HT-29 (cell line): ENCODE measurements at places on chromosomes 4 and X.

DNA sequence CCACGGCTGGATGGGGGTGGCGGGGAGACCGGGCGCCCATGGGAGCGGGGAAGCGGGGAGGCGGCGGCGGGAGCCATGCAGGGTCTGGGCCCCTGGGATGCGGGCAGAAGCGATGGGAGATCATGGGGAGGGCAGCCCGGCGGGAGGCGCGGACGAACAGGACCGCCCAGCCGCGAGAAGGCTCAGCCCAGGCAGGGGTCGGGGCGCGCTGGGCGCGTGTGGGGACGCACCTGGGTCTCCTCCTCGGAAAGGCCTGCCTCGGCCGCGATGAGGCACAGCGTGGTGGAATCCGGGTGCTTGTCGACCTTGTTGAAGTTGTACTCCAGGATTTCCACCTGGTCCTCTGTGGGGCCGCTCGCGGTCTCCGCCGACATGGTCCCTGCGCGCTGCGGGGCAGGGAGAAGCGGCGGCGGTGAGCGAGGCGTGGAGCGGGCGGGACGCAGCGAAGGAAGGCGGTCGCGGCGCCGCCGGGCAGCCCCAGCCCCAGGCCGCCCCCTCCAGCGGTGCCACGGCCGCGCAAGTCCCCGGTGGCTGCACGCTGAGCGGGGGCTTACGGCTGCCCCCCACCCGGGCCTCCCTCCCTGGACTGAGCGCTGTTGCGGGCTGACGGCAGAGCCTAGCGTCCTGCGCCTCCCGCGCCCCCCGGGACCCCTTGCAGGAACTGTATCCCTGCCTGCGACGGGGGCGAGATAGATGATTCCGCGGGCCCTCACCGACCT, 25.3 kb downstream of the HOPX start:
- DNase-seq = no peak

DNA sequence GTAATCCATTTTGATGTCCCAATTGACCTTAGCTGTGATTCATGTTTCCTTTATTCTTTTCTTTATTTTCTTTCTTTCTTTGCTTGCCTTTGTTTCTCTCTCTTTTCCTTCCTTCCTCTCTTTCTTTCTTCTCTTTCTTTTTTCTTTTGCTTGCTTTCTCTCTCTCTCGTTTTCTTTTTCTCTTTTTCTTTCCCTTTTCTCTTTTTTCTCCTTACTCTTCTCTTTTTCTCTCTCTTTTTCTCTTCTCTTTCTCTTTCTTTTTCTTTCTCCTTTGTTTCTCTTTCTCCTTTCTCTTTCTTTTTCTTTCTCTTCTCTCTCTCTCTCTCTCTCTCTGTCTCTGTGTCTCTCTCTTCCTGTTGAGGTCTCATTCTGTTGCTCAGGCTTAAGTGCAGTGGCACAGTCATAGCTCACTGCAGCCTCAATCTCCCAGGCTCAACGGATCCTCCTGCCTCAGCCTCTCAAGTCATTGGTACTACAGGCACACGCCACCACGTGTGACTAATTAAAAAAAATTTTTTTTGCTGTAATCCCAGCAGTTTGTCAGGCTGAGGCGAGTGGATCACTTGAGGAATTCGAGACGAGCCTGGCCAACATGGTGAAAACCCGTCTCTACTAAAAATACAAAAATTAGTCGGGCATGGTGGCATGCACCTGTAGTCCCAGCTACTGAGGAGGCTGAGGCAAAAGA, 8.0 kb upstream of the DHRSX start:
- no peak for DNase-seq

DNA sequence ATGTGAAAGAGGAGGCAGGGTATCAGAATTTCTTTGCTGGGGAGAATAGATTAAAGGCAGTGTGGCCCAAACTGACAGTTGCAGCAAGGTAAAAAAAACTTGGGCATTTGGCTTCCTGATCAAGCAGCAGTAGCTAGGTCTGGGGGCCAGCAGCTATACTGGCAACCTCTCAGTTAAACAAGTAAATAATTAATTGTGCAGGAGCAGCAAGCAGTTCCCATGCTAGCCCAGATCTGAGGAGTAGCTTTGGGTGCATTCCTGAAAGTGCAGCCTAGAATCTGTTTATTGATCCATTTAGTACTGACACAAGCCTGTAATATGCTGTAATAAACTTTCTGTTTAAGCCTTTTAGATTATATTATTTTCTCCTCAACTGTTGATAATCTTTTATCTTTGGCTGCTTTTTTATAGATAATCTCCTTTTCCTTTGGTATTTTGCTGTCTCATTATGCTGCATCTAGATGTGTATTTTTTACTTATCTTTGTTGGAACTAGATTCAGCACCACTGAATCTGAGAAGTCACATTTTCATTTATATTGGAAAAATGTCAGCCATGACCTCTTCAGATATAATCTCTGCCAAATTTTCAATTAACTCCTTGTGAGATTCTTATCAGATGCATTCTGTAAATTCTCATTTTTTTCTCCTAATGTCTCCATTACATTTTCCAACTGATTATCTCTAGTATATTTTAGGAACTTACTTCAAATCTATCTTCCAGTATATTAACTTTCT, 276.3 kb downstream of the STPG2 start:
- DNase-seq = no peak

DNA sequence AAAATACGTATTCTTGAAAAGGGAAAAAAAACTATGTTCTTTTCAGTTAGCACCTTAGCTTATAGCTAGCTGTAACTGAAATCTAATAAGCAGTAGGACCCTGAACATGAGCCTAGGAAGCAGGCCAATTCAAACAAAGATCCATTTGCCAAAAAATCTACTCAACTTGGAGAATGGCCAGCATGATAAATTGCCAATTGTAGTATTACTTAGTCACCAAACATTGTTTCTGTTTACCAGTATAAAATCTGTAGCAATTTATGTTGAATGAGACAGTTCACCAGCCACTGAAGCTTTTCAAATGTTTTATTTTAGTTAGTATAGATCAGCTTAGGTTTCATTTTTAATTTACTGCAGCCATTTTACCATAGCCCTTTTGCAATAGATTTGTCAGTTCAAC, 323.6 kb upstream of the DIPK2B start:
- no peak for DNase-seq

DNA sequence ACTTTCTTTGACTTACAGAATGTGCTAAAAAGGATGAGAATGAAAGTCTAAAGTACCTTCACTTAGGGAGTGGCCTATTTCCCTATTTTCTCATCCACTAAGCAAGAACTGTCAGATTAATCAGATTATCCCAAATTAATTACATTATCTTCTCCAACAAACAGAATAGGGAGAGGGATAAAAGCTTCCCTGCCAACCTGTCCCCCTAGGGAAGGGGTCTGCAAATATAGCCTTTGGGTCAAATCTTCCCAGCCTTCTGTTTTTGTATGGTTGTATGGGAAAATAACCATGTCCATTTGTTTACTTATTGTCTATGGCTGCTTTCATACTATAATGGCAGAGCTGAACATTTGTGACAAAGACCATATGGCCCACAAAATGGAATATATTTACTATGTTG, 57.1 kb upstream of the USP38 start:
- no peak for DNase-seq

DNA sequence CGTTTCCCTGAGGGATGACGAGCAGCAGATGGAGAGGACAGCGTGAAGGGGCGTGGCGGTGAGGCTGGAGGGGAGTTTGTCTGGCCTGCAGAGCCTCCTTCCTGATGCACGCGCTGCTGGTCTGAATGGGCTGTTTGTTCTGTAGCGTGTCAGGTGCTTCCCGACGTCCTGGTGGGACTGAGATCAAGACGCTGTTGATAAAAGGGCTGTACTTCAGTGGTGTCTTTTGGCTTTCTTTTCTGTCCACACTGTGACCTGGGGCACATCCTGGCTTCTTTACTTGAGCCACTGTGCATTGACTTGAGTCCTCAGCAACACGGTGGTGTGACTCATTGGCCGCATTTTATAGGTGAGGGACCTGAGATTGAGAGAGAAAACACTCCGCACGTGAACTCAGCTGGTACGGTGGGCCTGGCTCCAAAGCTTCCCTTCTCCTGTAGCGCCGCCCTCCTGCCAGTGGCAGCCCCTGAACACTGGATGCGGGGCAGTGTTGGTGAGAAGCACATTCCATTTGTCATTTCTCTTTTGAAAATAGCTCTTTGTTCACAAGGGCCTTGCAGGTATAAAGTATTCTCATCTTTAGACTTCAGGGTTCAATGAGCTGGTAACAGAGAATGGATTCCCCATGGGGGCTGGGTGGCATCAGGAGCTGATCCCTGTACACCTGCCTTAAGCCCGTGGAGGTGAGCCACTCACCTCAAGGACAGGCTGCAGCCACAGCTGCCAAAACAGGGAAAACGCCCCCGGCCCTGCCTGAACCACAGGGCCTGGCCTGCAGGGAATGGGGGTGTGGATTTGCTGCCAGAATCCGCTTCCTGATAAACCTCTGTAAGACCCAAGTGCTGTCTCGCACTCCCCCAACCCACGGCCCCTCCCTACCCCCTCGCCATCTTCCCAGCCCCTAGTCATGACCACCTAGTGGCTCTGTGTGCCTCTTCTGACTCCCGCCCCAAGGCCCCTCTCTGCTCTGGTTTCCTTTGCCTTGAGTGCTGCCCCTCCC, 29.2 kb downstream of the NSG1 start:
- no peak for DNase-seq

DNA sequence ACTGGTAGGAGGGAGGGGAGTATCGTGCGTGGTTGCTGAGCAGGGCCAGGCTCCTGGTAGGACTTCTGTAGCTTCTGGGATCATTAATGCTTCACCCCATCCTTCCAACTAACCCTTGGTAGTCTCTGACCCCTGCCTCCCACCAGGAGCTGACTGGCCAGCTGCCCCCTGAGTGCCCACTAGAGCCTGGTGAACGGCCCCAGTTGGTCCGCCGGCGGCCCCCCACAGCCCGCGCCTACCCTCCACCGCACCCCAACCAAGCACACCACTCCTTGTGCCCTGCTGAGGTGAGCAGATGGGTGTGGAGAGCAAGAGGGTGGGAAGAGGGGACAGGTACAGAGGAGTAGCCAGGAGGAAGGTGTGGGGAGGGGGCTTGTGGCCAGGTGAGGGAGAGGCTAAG, 4.9 kb downstream of the CCDC120 start:
- DNase-seq = no peak

DNA sequence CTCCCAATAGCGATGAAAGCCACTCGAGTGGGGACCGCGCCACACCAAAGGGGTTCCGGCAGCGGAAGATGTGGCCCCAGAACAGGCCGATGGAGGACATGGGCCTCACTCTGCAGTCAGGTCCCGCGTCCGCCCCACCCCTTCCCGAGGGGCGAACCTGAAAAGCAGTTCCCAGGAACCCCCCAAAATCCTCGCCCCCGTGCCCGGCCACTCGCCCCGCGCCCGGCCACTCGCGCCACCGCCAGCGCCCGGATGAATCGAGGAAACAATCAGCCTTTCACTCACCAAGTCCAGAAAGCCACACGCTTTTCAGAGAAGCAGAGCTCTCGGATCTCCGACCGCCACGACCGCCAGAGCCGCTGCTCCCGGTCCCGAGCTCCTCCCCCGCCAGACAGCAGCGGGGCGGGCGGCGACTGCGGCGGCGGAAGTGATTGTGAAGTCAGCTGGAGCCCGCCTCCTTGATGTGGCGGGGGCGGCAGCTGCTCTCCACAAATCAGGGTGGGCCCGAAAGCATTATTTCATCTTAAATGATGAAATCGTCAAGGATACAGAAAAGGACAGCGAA, at the start of gene PJA1:
PJA1 (minus strand) TSS at position 367 of the 565 bp plus-strand sequence. CDS start 2,380 bp downstream, outside the sequence.
- peak; percentile 41 for DNase-seq

GRCh38 chrX:39772057-39772832, 325.5 kb downstream of the BCOR start:
- DNase-seq = no peak

GRCh38 chr4:188032583-188032982, 37.0 kb downstream of the ZFP42 start:
- DNase-seq = no peak

GRCh38 chrX:95884186-95884585, 800.5 kb upstream of the DIAPH2 start:
- DNase-seq = no peak

GRCh38 chr4:184408684-184409081, 65.7 kb downstream of the IRF2 start:
- no peak for DNase-seq

DNA sequence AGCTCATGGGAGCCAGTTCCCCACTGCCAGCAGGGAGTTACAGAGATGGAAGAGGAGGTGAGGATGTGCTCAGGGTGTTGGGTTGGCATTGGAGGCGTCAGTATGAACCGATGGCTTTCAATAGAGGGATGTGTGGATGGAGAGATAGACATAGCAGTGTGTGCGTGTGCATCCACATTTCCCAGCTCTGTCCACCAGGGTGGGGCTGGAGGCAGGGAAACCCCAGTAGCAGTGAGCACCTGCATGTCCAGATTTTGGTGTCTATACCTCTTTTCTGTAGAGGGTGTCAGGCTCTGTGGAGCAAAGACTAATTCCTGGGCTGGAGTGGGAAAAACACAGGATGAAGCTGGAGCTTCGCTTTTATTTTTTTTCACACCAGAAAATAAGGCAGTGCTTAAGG, 37.2 kb upstream of the HGFAC start:
- no peak for DNase-seq

DNA sequence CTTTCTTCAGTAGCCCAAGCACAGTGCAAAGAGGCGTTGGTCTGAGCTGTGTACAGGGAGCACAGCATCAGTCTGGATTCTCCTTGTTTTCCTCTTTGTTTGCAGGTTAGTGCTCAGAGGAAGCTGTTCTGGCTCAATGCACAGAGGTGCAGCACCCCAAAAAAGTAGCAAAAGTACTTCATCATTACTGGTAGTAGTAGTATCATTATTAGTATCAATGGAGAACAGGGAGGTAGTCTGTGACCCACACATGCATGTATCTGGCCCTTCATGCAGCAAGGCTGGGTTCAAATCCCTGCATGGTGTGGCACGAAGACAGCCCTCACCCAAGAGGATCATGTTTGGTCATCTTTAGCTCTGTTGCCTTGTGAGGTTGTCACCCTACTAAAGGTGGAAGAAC, 68.7 kb downstream of the CXXC4 start:
- no peak for DNase-seq

DNA sequence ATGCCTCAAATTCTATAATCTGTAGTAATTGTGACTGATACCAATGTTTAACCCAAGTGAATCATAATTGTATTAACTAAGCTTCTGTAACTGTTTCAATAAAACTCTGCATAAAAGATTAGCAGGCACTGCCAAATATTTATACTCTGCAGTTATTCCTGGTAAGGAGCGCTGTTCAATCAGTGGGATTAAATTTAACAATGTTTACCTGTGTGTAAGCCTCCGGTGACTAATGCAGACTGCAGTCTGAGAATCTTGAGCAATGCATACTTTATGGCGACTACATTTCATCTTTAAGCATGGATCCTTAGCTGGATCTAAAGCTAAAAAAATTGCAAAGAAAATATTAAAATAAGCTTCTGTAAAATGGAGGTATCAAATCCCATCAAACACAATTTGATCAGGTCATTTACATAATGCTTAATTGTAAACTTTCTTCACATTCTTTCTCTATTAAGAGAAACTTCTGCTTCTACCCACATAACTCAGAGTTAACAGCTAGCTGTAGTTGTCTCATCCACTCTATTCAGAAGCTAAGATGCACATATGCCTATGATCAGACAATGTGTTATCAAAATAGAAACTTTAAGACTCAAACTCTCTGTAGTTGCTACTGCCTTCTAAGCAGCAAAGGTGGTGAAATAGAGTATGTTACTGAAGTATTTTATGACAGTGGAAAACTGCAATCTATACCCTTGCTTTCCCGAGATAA, 234.0 kb downstream of the SPOCK3 start:
- DNase-seq = peak; percentile 58

- DNase-seq = no peak
Measured at GRCh38 chr4:84324303-84325245, 174.5 kb downstream of the NKX6-1 start.
